Effector memory CD8-positive, alpha-beta T cell (primary cell): ENCODE measurements at places on chromosomes 5 and 9.

GRCh38 chr9:108323615-108324014 is 532.2 kb downstream of the ACTL7B start:
- no peak for DNase-seq

DNA sequence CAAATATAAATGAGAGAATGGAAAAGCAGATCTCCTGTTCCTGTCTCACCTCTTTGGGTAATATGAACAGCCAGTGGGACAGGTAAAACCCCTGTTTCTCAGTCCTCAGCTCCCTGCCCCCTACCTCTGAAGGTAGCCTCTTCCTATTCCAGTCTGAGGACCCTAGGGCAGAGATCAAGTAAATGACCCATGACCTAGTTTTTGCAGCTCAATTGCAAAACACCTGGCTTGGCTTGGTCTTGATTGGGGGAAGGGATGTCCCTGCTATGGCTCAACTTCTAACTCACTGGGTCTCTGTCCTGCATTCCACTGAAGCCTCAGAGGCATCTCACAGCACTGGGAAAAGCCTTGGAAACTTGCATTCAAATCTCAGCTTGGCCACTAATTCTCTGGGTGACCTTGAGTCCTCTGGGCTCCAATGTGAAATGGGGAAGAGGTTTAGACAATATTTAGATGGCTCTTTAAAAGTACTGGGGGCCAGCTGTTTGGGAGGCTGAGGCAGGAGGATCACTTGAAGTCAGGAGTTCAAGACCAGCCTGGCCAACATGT is 1.6 kb upstream of the GALT start:
- no peak for DNase-seq

DNA sequence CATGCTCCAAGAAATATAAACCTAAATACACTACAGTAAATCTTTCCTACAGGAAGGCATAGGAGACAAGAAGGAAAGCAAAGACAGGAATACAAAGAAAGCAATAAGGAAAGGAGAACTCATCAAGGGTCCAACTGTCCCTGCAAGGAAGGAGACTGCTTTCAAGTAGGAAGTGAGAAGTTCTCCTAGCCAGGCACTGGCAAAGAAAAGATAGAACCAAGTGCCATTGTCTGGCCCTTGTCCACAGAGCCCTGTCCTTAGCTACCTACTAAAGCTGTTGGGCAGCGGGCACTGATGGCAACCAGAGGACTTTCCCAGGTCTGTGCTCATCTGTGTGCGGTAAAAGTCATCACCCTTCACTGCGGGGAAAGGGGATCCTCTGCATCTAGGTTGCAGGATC is 108.2 kb downstream of the KLHL3 start:
- no peak for DNase-seq

GRCh38 chr5:157740229-157740610 is 3.3 kb upstream of the LSM11 start:
- no peak for DNase-seq

GRCh38 chr5:87210743-87211142 is 56.9 kb upstream of the RASA1 start:
- no peak for DNase-seq

- DNase-seq, result no peak
Observed at GRCh38 chr9:122370303-122370702, 521 bp upstream of the PTGS1 start.

- DNase-seq, result no peak
Observed at GRCh38 chr5:97657239-97657638, 474.2 kb upstream of the RIOK2 start.

- no peak for DNase-seq
Observed at GRCh38 chr9:112377087-112377486, 2.8 kb upstream of the HSDL2 start.

GRCh38 chr9:103757062-103757461 is 337.0 kb upstream of the SMC2 start:
- no peak for DNase-seq

GRCh38 chr5:73205305-73205704 is 32.3 kb downstream of the TMEM174 start:
- no peak for DNase-seq

DNA sequence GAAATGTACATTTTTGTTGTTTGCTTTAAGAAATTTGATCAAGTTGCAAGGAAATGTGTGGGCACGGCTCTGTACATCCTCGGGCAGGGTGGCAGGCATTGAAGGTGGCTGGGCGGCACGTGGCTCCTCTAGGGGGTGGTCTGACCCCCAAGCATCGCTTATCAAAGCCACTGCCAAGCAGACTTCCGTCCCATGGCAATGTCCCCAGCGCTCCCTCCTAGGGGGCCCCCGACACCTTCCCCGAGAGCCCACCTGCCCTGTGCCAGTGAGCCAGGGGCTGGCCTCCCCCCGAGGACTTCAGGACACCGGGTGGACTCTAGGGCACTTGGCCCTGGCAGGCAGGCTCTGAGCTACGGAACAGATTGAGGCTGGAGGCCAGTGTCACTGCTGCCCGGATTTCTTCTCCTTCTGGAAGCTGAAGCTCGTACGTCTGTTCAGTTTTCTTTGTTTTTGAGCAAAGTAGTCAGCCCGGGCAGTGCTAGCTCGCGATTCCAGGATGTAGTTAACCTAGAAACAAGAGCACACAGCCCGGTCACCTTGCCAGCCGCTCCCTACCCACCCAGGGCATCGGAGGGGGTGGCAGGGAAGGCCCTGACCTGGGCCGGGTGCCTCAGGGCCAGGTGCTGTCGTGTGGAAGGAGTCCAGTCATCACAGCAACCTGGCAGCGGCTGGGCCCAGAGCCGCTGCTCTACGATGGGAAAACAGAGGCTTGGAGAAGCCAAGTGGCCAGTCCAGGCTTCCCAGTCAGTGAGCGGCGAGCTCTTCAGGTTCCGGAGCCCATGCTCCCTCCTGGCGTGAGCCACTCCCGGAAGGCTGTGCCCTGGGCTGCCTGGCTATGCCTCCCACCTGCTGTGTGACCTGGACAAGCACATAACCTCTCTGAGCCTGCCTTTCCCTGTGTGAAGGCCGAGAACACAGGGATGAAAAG is 177.1 kb downstream of the GAPVD1 start:
- no peak for DNase-seq

- no peak for DNase-seq
Observed at GRCh38 chr5:143258559-143259253, 144.8 kb downstream of the NR3C1 start.

DNA sequence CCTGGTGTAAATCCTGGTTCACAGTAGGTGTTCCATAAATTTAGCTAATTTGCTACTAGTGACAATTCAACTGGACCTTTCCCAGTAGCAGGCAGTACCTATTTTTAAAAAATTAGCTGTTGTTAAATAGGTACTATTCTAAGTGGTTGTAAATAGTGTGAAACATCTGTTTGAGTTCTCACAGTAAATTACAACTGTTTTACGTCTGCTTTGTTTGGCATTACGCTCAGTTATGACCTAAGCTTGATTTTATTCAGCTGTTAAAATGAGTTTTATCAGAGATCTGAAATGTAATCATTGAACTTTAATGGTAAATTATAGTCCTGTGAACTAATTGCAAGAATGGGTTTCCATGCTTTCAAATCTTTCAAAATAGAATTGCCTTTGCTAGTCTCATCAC is 93.9 kb downstream of the GPBP1 start:
- no peak for DNase-seq

DNA sequence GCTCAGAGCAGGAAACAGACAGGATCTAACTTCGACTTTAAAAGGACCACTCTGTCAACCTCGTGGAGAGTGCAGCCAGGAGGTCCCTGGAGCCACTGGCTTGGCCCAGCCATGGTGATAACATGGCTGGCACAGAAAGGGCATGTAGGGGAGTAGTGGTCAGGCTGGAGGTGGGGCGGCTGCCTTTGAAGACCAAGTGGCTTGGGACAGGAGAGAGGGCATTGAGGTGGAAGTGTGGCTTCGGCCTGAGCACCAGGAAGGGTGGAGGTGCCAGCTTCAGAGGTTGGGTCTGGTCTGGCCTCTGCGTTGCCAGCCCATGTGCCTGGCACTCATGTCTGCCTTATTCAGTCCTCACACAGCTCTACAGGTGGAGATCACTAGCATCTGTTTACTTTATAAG is 270.0 kb downstream of the NSG2 start:
- DNase-seq, result no peak

GRCh38 chr5:136065588-136065987 is 36.8 kb downstream of the TGFBI start:
- no peak for DNase-seq

DNA sequence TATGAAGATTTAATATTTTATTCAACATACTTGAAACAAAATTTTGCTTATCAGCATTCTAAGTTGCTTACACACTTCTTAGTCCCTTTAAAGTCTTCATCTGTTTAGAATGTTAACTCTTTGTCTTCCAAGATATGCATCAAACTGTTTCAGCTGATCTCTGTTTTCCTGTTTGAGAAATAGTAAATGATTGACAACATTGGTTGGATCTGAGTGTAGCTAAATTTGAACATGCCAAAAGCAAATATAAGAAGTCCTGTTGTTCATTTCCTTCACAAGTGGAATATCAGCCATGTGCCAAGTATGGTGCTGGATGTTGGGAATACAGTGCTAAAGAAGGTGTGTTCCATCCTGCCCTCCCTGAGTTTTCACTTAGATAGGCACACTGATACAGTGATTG is 430.4 kb downstream of the EBF1 start:
- no peak for DNase-seq

DNA sequence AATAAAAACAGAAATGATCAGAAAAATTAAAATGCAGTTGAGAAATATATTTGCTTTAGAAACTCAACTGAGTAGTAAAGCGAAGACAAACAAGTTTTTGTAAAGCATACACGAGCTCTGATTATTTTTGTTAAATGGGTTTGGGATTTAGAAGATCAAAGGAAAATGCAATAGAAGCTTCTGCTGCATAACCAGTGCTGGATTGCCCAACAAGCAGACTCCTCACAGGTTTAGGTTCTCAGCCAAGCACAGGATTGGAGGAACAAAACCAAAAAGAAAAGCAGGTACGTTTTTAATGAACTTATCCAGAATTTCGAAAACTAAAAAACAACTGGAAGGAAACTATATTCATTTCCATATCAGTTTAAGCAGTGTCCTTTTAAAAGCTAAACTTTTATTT is 423.8 kb downstream of the TMEM161B start:
- no peak for DNase-seq

DNA sequence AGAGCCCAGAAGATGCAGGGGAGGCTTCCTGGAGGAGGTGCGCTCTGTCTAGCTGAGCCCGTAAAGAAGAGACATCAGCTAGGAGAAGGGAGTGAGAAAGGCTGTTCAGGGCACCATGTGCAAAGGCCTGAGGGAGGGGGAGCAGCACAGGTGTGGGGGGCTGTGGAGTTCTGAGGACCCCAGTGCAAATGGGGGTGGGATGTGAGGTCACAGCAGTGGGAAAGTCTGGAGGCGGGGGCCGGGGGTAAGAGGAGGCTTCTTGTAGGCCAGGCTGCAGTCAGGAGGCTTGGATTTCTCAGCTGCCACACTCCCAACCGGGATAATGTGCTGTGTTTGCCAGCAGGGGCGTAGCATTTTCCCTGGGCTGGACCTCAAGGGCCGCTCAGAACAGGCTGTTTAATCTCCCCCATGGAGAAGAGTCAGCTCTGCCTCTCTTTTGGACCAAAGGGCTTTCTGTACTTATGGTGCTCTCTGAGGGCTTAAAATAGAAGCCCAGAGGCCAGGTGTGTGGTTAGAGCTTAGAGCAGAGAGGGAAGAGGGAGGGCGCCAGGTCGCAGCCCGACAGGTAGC is 5.7 kb downstream of the NEURL1B start:
- no peak for DNase-seq

- no peak for DNase-seq
Observed at GRCh38 chr9:3736161-3736560, 210.4 kb upstream of the RFX3 start.

DNA sequence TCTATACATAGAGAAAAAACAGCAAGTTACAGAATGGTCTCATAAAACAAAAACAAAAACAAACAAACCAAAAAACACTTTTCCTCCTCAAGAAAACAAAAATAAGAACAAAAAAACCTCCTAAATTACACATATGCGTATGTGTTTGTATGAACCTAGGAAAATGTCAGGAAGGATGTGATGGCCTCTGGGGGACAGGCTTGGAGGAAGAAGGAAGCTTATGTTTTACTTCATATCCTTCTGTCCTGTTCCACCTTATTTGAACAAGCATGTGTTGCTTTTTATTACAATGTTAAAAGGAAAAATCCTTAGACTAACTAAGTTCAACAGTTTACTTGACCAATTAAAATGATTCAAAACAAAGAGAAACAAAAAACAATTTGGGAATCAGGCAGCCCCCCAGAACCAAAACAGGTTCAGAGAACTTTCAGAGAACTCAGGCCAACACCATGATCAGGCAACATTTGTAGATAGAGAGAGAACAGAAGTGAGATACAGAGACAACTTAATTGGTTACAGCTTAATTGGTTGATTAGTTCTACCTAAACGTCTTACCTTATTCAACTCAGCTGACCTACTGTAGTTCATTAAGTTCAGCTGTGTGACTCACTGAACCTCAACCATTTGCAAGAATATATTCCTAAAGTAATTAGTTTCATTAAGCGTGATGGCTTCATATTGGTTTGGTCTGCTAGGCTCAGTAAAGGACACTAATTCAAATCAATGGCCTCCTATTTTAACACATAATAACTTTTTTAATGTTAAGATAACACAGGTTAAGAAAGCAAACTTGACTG is 10.1 kb downstream of the SPAAR start:
- no peak for DNase-seq

GRCh38 chr9:33703430-33704102 is 91.8 kb upstream of the PRSS3 start:
- DNase-seq, result no peak

DNA sequence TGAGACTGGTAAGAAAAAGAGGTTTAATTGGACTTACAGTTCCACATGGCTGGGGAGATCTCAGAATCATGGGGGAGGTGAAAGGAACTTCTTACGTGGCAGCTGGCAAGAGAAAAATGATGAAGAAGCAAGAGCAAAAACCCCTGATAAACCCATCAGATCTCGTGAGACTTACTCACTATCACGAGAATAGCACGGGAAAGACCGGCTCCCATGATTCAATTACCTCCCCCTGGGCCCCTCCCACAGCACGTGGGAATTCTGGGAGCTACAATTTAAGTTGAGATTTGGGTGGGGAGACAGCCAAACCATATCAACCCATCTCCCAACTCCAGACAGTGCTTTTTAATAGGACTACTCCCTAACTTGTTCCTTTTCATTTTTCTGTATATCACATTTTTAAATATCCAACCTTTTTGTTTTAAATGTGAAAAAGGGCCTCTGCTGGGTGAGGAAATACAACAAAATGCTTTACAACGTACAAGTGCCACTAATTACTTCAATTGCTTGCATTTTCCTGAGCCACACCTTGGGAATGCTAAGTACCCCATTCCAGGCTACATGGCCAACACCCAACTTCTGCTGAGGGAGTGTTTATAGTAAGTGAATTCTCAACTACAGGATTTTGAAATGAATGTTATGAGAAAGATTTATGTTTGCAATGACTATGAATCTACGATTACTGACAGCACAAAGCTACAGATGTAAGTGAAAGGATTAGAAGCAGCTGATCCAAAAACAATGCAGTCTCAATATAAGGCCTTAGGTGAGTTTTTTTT is 294.1 kb upstream of the CD180 start:
- DNase-seq, result no peak

- no peak for DNase-seq
Observed at GRCh38 chr5:43785198-43785597, 182.2 kb downstream of the NNT start.

GRCh38 chr5:142441616-142442015 is 116.8 kb upstream of the SPRY4 start:
- no peak for DNase-seq
